Aorta (tissue), 5 donors: ENCODE measurements at places on chromosomes 1 and 21.

GRCh38 chr21:33931799-33932390 is 16.3 kb upstream of the ATP5PO start:
- no peak for DNase-seq

DNA sequence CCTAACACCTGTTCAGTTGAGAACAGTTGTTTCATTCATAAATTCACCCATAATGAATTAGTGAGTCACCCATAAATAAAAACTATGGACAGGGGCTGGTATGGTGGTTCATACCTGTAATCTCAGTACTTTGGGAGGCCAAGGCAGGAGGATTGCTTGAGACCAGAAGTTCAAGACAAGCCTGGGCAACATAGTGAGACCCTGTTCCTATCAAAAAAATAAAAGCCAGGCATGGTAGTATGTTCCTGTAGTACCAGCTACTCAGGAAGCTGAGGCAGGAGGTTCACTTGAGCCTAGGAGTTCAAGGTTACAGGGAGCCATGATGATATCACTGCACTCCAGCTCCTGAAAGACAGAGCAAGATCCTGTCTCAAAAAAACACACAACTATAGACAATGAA is 79.0 kb downstream of the GTF2B start:
- no peak for DNase-seq

DNA sequence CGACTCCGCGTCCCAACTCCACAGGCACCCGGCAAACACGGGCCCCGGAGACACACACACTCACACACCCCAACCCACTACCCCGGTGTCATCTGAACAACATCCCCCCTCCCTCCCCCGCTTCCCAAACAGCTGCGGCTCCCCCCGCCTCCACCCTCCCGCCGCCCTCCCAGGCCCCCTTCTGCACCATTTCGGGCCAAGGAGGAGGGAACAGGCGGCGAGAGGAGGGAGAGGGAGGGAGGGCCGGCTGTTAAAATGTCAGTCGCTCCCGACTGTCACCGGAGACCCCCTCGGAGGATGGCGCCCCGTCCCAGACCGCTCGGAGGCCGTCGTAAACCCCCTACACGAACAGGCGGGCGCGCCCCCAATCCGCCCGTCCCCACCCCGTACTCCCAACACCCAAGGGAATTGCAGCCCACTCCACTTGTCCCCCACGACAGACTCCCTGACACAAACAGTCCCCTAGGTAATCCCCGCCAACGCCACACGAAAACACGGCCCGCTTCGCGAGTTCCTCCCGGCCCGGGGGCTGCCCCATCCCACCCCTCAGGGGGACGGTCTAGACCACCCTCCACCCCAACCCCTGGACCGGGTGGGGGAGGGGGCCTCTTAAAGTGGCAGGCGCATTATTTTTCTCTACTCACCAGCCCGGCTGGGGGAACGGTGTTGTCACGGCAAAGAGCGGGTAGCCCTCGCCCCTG is 583 bp downstream of the MEF2D start:
- peak; percentile 71 for DNase-seq

- no peak for DNase-seq
These were observed 143.2 kb downstream of the NOS1AP start for GRCh38 chr1:162212713-162213112.

- DNase-seq = no peak
These were observed 1.9 kb upstream of the NVL start for GRCh38 chr1:224331824-224332223.

- no peak for DNase-seq
These were observed 16.8 kb upstream of the ITLN1 start for GRCh38 chr1:160901768-160902167.

DNA sequence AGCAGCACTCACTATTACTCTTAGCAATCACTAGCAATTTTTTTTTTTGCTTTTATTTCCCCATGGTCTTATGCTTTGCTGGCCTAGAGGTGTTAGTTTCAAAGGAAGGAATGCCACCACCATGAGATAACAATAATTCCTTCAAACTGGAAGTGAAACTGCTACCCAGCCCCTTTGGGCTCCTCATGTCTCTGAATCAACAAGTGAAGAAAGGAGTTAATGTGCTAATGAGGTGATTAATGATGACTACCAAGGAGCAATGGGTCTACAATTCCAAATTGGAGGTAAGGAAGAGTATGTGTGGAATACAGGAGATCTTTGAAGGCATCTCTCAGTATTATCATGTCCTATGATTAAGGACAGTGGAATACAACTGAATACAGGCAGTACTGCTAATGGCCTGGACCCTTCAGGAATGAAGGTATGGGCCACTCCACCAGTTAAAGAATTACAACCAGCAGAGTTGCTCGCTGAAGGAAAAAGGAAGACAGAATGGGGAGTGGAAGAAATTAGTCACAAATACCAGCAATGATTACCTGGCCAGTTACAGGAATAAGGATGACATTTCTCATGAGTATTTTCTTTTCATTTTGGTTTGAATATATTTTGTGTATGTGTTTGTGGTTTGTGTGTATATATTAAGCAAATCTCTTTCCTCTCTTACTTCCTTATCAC is 652.9 kb downstream of the ADGRL2 start:
- DNase-seq = no peak

GRCh38 chr1:43962324-43962723 is 7.5 kb upstream of the DPH2 start:
- DNase-seq = no peak

DNA sequence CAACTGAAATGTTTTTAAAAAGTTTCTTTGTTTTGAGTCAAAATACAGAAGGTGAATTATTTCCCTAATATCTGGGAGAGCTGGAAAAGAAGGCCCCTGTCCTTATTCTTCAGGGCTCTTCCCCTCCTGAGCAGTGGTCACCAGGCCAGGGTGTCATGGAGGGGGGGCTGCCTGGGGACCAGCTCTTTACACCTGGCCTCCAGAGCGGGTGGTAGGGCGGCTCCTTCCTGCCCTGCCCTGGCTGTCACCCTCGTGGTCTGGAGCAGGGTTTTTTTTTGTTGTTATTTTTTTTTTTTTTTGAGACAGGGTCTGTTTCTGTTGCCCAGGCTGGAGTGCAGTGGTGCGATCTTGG is 6.6 kb downstream of the SKI start:
- DNase-seq = peak; percentile 57
